ACHN (cell line): ENCODE measurements at places on chromosomes 2 and 18.
A peak's percentile ranks its signal among the peaks of the same experiment; 100 is the strongest.

GRCh38 chr2:10278029-10278762, 24.5 kb upstream of the HPCAL1 start:
- DNase-seq = no peak

- DNase-seq = no peak
Observed at GRCh38 chr2:38533757-38534545, 68.8 kb downstream of the HNRNPLL start.

DNA sequence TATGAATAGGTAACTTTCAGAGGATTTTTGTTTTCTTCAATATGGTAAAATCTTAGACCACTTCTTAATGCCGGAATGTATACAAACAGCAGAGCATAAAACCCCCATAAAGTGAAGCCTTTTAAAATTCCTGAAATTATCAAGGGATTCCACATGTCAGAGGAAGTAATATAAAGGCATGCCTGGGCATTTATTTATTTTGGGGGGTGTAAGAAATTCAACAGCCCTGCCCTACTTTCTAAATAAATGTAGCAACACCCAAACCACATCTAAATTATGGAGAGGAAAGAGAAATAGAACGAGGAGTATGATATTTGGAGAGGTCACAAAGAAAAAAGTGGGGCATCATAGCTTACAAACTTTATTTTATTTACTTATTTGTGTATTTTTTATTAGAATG, 9.9 kb downstream of the CHST9 start:
- no peak for DNase-seq

DNA sequence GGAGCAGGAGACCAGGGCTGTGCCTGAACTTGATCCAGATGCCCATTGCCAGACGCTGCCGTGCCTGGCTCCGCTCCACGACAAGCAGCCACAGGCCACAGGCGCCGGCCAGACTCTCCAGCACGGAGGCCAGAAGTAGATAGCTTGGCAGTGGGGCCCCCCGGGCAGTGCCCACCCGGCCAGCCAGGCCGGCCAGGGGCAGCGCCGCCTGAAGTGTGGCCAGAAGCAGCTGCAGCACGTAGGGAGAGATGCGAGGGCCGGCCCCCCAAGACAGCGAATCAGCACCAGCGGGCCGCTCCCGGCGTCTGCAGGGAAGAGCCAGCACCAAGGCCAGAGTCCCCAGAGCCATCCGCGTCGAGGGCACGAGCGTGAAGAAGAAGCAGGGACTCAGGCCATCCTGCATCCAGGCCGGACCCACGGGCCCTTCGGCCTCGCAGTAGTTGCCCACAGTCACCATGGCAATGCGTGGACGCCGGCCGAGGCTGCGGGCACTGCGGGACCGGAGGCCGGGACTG, 484 bp downstream of the ABCB6 start:
- DNase-seq = peak; percentile 83

GRCh38 chr2:74887445-74887951, 53.6 kb downstream of the HK2 start:
- no peak for DNase-seq

- DNase-seq = peak; percentile 53
Observed at GRCh38 chr18:21897811-21898210, 157.2 kb downstream of the MIB1 start.

DNA sequence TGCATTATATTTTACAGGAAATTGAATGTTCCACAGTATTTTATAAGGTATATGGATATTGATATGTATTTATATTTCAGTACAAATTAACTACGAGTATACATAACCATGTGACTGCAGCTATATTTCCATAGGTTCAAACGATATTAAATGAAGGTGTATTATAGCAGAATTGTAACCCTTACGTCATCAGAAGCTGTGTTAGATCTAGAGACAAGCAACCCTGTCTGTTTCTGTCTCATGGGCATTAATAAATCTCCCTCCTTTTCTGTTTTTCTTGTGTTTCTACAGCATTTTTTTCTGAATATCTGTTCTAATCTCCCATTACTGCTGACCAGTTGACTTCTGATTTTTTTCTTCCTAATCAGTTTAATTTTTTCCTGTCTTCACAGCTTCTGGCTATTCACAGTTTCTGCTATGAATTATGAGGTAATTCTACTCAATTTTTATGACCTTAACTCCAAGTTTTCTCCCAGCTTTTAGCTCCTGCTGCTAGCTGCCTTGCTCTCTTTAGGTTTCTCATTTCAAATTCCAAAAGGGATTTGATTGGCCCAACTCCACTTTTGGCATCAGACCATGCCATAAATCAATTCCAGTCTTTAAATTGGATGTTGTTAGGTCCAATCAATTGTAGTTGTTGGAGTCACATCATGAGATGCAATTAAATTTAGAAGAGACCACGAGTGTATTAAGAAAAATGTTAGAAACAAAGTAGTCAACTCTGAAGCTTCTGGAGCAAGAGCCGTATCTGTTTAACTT, 277.5 kb upstream of the ZSWIM2 start:
- DNase-seq = no peak

- DNase-seq = peak; percentile 61
Observed at GRCh38 chr2:16617282-16618266, 48.1 kb downstream of the CYRIA start.

- DNase-seq = peak; percentile 85
Observed at GRCh38 chr2:164841719-164842623, at the start of gene COBLL1. COBLL1 (minus strand) TSS chr2:164841823; CDS start chr2:164841196, 627 bp downstream.

- DNase-seq = no peak
Observed at GRCh38 chr2:129820908-129821307, 158.6 kb upstream of the RAB6C start.

DNA sequence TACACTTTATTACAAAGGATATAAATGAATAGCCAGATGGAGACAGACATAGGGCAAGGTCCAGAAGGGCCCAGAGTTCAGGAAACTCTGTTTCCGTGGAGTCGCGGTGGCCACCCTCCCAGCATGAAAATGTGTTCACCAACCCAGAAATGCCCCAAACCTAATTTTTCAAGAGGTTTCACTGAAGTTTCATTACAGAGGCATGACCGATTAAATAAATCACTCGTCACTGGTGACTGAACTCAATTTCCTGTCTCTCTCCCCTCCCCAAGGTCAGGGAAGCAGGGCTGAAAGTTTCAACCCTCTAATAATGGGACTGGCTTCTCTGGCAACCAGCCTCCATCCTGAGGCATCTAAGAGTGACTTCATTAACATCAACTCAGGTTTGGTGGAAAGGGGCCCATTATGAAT, 22.4 kb downstream of the USP40 start:
- no peak for DNase-seq

DNA sequence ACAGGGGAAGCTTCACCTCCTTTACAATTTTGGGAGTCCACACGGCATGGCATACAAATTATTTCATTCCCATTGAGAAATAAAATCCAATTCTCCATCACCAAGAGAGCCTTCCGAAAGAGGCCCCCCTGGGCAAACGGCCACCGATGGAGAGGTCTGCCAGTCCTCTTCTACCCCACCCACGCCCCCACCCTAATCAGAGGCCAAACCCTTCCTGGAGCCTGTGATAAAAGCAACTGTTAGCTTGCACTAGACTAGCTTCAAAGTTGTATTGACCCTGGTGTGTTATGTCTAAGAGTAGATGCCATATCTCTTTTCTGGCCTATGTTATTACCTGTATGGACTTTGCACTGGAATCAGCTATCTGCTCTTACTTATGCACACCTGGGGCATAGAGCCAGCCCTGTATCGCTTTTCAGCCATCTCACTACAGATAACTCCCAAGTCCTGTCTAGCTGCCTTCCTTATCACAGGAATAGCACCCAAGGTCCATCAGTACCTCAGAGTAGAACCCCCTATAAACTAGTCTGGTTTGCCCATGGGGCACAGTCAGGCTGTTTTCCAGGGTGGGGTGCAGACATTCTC, 58.3 kb downstream of the BCL11A start:
- DNase-seq = no peak

- DNase-seq = no peak
Observed at GRCh38 chr2:231169488-231169887, 28.9 kb upstream of the ARMC9 start.

GRCh38 chr2:239294571-239295054, 106.2 kb downstream of the HDAC4 start:
- no peak for DNase-seq

DNA sequence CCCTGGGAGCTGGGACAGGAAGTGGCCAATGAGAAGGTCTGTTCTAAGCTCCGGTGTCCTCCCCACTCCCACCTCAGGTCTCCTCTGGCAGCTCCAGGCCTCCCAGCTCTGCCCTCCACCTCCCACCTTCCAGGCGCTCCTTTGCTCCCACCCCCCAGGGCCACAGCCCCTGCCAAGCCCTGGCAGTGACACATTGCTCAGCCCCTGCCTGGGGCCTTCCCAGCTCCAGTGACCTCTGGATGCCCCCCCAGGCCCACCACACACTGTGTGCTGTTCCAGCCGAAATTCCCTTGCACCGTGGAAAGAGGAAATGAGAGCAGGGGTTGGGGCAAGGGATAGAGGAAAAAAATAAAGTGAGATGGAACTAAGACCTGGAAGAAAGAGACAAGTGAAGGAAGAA, 289.6 kb downstream of the CYP26B1 start:
- no peak for DNase-seq

GRCh38 chr2:5587766-5588165, 104.4 kb upstream of the SOX11 start:
- no peak for DNase-seq

GRCh38 chr18:46764586-46764985, 7.7 kb upstream of the ST8SIA5 start:
- no peak for DNase-seq

GRCh38 chr2:98377544-98377943, 31.3 kb downstream of the CNGA3 start:
- no peak for DNase-seq

DNA sequence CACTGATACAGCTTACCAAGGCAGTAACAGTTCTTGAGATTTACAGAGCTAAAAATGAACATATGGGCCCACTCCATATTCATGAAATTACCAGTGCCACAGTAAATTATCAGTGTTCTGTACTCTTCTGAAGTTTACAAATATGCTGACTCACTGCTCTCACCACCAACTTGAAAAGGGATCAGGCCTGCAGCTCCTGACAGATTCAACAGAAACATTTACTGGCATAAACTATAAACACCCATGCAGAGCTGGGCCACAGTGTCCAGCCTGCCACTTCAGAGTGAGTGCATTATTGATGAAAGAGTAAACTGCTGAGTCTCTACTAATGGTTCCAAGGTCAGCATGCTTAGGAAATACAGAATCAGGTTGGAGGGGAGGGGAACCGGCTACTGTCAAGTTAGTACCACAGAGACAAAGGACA, 83.1 kb downstream of the FARSB start:
- no peak for DNase-seq

- peak; percentile 56 for DNase-seq
Observed at GRCh38 chr2:47867205-47867604, 39.1 kb downstream of the FBXO11 start.

DNA sequence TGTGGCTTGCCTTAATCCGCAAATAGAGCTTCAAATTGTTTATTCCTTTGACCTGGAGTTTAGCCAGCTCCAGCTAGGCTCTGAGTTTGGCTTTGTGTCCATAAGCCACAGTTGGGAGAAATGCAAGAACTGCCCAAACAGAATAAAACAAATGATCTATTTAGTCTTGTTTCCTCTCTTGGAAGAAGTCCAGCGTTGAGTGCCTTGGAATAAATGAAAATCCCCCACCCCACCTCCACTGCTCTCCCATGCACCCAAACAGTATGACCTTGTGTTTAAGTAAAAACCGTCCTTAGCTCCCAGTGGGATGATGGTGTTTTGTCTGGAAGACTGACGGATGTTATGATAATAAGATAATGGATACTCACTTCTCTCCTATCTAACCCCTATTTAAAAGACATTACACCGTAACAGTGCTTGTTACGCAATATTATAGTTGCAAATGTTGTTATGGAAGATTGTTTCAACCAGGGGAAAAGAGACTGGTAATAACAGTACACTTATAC, 3.2 kb upstream of the SERPINE2 start:
- no peak for DNase-seq

- DNase-seq = peak; percentile 76
Observed at GRCh38 chr2:12716032-12716281, 779 bp upstream of the TRIB2 start.

GRCh38 chr2:231955758-231956472, 5.6 kb upstream of the DIS3L2 start:
- DNase-seq = no peak

- no peak for DNase-seq
Observed at GRCh38 chr2:58055033-58055786, 8.6 kb downstream of the VRK2 start.

GRCh38 chr2:173773076-173773475, 192.1 kb downstream of the SP3 start:
- DNase-seq = no peak

- no peak for DNase-seq
Observed at GRCh38 chr2:172834881-172835280, 99.2 kb downstream of the RAPGEF4 start.

DNA sequence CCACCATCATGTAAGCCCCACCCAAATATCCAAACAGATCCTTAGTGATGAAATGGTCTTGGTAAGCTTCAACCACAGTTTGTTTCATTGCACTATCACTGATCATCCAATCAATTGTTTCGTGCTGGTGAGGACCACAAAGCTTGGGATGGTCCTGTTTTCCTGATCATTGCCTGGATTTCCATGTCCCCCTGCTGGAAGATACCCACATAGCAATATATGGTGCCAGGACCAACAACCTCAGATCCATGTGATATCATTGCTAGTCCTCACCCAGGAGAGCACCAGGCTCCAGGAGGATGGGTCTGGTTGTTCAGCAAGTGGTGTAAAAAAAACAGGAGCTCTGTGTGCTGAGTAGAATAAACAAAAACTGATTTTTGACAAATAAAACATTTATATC, 206.5 kb upstream of the SH3BP4 start:
- no peak for DNase-seq

DNA sequence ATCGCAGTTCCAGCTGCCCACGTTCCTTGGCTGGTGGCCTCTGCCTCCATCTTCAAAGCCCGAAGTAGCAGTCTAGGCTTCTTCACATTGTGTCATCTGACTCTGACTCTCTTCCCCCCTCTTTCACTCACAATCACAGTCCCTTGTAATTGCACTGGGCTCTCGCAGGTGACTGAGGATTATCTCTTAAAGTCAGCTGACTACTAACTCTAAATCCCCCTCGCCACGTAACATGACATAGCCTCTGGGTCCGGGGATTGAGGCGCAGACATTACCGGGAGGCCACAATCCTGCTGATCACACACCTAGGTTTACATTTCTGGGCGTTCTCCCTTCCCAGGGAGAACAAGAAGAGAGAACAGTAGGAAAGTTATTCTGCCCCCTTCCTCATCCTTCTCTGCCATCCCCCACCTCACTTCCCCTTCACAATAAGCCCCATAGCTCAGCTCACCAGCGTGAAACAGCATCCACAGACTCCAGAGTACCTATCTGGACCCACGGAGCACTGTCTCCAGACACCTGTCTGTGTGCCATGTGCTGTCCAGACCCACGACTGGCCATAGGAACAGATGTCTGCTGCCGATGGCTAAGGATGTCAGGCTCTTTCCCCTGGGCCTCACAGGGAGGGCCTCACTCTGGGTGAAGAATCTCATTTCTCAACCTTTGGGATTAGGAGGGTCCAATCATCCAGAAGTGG, 64.3 kb upstream of the FZD7 start:
- DNase-seq = no peak

- peak; percentile 24 for DNase-seq
Observed at GRCh38 chr18:59813942-59814341, 85.9 kb upstream of the PMAIP1 start.

- peak; percentile 11 for DNase-seq
Observed at GRCh38 chr2:84459944-84460429, 907 bp upstream of the SUCLG1 start.

GRCh38 chr2:15744820-15745219, 153.2 kb downstream of the DDX1 start:
- DNase-seq = no peak

- DNase-seq = no peak
Observed at GRCh38 chr2:206031950-206032567, 53.9 kb downstream of the INO80D start.
